ENCODE measurements at places on chromosomes 13 and 19. TPM values are rescaled to one million over a fixed set of nuclear protein-coding genes. Genes with fewer than 3 reads are reported as not detected.

GRCh38 chr19:40717880-40718773 is 1.2 kb downstream of the ITPKC start:
- H3K4me1 ChIP-seq = peaks cover 57% of the 10 kb centered on the region
- peak overlapping the region; percentile 89 for H3K27ac ChIP-seq
- no peaks in the 10 kb centered on the region for H3K27me3 ChIP-seq
- H3K4me3 ChIP-seq = peak overlapping the region; percentile 90

GRCh38 chr13:76993473-76993872 is 1.6 kb downstream of the CLN5 start:
- DNase-seq = no peak
- peaks cover 25% of the 10 kb centered on the region for H3K4me1 ChIP-seq
- no peak overlapping the region for H3K27ac ChIP-seq
- peak overlapping the region; percentile 96 for H3K4me3 ChIP-seq

- peaks cover 8% of the 10 kb centered on the region for H3K27me3 ChIP-seq
- no peak for DNase-seq
- peaks cover 11% of the 10 kb centered on the region for H3K36me3 ChIP-seq
- no peak overlapping the region for H3K27ac ChIP-seq
- peaks cover 15% of the 10 kb centered on the region for H3K4me1 ChIP-seq
- H3K4me3 ChIP-seq = no peak overlapping the region
Measured at GRCh38 chr19:32343550-32344262, 1.7 kb upstream of the ZNF507 start.

GRCh38 chr13:80921541-80921940 is 580.6 kb upstream of the SPRY2 start:
- no peaks in the 10 kb centered on the region for H3K4me1 ChIP-seq
- no peak overlapping the region for H3K4me3 ChIP-seq
- no peak overlapping the region for H3K27ac ChIP-seq
- no peaks in the 10 kb centered on the region for H3K27me3 ChIP-seq
- DNase-seq = no peak
- H3K36me3 ChIP-seq = no peaks in the 10 kb centered on the region

GRCh38 chr13:21118180-21118579 is 56.8 kb upstream of the LATS2 start:
- H3K4me3 ChIP-seq = no peak overlapping the region
- no peaks in the 10 kb centered on the region for H3K4me1 ChIP-seq
- H3K27ac ChIP-seq = no peak overlapping the region
- no peaks in the 10 kb centered on the region for H3K27me3 ChIP-seq

DNA sequence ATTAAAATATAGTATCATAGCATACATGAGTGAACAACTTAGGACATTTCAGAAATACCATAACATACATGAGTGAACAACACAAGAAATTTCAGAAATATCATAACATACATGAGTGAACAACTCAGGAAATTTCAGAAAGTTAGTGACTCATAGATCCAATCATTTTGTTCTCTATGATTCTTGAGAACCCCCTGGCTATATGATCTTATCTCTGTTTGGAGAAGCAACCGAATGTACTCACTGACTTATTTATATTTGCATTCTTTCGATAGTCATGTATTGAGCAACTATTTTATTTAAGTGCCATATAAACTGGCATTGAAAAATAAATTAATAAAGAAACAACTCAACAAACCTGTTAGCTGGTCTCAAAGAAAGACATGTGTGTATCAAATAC is 251.1 kb downstream of the EFNB2 start:
- no peak overlapping the region for H3K27ac ChIP-seq
- no peaks in the 10 kb centered on the region for H3K27me3 ChIP-seq
- H3K4me1 ChIP-seq = no peaks in the 10 kb centered on the region
- no peak for DNase-seq
- H3K36me3 ChIP-seq = no peaks in the 10 kb centered on the region

DNA sequence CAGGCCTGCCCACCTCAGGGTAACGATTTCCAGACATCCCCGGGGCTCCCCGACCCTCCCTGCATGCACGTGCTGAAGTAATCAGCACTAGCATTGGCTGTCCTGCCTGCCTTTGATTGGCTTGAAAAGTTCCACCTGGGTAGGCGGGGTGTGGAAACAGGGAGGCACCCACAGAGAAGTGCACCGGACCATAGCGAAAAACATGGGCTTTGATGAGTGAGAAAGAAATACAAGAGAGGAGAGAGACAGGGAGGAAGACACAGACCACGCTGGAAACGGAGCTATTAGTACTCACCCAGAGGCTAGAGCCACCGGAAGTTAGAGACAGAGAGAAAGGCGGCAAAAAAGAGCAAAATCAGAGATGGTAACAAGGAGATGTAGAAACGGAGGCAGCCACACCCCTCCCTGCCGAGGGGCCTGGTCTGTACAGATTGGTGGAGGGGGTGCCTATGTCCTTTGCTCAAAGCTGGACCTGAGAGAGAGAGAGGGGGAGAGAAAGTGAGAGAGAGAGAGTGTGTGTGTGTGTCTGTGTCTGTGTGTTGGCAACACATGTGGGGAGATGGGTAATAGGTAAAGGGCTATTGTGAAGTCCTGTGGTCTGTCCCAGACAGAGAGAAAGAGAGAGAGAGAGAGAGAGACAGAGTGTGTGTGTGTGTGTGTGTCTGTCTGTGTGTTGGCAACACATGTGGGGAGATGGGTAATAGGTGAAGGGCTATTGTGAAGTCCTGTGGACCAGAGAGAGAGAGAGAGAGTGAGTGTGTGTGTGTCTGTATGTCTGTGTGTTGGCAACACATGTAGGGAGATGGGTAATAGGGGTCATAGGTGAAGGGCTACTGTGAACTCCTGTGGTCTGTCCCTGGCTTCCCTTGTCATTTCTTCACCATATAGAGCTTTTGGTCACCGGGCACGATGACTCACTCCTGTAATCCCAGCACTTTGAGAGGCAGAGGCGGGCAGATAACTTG is 2.9 kb downstream of the CGB3 start:
- H3K27ac ChIP-seq = no peak overlapping the region
- no peaks in the 10 kb centered on the region for H3K36me3 ChIP-seq
- DNase-seq = no peak
- peaks cover 20% of the 10 kb centered on the region for H3K4me1 ChIP-seq
- peaks cover 27% of the 10 kb centered on the region for H3K27me3 ChIP-seq
- no peak overlapping the region for H3K4me3 ChIP-seq

- peaks cover 42% of the 10 kb centered on the region for H3K4me1 ChIP-seq
- peak overlapping the region; percentile 98 for H3K4me3 ChIP-seq
- peak overlapping the region; percentile 78 for H3K27ac ChIP-seq
- H3K36me3 ChIP-seq = peaks cover 15% of the 10 kb centered on the region
- peak; percentile 85 for DNase-seq
Measured at GRCh38 chr19:4971424-4971793, 2.5 kb downstream of the KDM4B start.

DNA sequence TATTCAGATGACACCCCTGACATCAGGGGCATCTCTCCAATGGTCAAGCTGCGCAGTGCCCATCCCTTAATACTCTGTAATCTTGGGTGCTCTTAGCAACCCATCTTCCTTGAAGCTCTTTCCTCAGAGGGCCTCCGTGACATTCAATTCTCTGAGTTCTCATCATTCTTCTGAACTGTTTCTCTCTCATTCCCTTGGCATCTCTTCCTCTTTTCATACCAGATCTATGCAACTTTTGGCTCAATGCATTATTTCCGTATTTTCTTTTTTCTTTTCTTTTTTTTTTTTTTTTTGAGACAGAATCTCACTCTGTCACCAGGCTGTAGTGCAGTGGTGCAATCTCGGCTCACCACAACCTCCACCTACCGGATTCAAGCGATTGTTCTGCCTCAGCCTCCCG is 53.9 kb downstream of the PCDH8 start:
- no peak overlapping the region for H3K27ac ChIP-seq
- no peaks in the 10 kb centered on the region for H3K36me3 ChIP-seq
- DNase-seq = no peak
- no peaks in the 10 kb centered on the region for H3K4me1 ChIP-seq
- H3K4me3 ChIP-seq = no peak overlapping the region

DNA sequence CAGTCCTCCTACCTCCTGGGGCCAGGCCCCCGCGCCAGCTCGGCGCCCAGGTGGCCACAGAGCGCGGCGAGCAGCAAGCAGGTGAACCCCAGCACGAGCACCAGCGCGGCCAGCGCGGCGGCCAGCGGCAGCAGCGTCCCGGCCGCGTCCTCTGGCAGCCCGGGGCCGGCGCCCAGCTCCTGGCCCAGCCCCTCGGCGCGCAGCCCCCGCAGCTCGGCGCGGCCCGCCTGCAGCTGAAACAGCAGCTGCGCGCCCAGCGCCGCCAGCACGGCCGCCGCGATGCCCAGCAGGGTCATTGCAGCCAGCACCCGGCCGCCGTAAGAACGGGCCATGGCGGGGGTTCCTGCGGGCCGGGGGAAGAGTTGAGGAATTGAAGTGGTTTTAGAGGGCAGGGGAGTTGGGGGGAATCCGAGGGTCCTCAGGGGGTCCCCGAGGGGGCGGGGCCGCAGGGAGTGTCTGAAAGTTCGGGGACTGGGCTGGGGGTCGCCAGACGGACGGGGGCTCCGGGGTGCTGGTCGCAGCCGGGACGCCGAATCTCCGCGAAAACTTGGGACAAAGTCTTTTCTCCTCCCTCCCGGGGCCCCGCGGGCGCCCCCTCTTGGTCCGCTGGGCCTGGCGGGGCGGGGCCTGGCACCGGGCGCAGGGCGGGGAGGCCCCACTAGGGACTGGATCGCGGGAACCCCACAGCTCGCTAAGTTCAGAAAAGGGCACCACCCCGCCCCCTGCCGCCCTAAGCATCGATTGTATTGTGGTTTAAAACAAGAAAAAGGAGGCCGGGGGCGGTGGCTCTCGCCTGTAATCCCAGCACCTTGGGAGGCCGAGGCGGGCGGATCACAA is at the start of gene TMEM221:
TMEM221 (minus strand) TSS at position 538 of the 837 bp plus-strand sequence; CDS start at position 332, 206 bp downstream.
- peak; percentile 86 for DNase-seq
- peaks cover 12% of the 10 kb centered on the region for H3K4me1 ChIP-seq
- no peak within 1 kb of the TSS for H3K27ac ChIP-seq
- peaks cover 12% of the 10 kb centered on the region for H3K27me3 ChIP-seq
- peaks cover 3% of the 10 kb centered on the region for H3K36me3 ChIP-seq
- H3K4me3 ChIP-seq = peak within 1 kb of the TSS; percentile 38

DNA sequence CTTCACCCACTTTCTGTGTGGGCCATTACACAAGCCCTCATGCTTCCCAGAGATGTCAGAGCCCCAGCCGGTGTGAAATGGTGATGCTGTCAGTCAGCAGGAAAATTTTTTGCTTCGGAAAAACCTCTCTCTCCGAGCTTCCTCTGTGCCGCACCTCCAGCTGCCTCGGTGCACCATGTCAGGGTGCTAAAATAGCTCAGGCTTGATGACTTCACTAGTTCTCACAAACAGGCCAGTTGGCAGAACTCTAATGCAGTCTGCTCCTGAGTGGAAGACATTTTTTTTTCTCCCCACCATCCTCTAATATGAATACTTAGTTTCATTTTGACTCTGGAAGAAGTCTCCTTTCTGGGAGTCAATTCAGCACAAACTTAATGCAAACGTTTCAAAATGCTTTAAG is 71.3 kb downstream of the KLF12 start:
- peak overlapping the region; percentile 88 for H3K27ac ChIP-seq
- no peaks in the 10 kb centered on the region for H3K27me3 ChIP-seq
- peak; percentile 67 for DNase-seq
- peaks cover 28% of the 10 kb centered on the region for H3K36me3 ChIP-seq

DNA sequence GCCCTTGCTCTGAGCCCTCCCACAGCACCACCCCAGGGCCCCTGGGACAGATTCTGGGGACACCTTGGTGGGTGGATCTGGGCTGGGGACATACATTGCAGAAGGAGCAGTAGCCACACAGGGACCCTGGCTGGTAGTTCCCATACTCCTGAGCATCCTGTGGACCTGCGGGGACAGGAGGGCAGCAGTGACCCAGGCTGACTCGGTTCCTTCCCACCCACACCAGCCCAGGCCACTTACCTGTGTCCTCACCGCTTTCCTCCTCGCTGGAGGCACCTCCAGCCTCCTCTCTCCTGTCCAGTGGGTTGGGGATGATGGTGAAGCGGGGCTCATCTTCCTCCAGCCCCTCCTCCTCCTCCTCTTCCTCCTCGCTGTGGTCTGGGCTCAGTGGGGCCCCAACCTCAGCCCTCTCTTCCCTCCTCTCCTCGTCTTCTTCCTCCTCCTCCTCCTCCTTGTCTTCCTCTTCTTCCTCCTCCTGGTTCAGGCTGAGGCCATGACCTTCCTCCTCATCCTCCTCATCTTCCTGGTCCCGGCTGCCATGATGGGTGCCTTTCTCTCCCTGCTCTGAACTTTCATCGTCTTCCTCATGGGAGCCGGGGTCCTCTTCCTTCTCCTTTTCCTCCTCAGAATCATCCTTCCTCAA is 1.9 kb downstream of the HRC start:
- no peak for DNase-seq
- H3K27me3 ChIP-seq = peaks cover 70% of the 10 kb centered on the region
- H3K4me1 ChIP-seq = peaks cover 18% of the 10 kb centered on the region

GRCh38 chr13:41820581-41821237 is 140.2 kb downstream of the VWA8 start:
- peaks cover 33% of the 10 kb centered on the region for H3K36me3 ChIP-seq
- H3K27ac ChIP-seq = no peak overlapping the region

- DNase-seq = no peak
- no peaks in the 10 kb centered on the region for H3K4me1 ChIP-seq
- H3K4me3 ChIP-seq = no peak overlapping the region
- H3K36me3 ChIP-seq = no peaks in the 10 kb centered on the region
- no peak overlapping the region for H3K27ac ChIP-seq
Measured at GRCh38 chr13:71587817-71588216, 279.2 kb downstream of the DACH1 start.

DNA sequence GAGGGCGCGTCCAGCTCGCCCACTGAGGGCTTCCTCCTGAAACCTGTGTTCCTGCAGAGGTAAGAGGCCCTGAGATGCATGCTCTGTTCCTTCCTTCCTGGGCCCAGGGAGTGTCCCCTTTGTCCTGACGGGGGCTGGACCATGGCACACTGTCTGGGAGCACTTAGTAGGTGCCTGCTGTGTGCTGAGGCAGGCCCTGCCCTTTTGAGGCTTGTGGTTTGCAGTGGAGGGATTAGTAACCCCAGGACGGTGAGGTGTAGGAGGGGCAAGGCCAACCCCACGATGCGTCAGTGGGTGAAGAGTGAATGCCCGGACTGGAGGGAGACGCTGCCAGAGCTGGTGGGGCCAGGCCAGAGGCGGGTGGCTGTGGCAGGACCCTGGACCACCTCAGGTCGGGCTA is 11.2 kb upstream of the F2RL3 start:
- DNase-seq = no peak
- no peak overlapping the region for H3K27ac ChIP-seq
- H3K27me3 ChIP-seq = no peaks in the 10 kb centered on the region
- H3K4me1 ChIP-seq = peaks cover 10% of the 10 kb centered on the region

DNA sequence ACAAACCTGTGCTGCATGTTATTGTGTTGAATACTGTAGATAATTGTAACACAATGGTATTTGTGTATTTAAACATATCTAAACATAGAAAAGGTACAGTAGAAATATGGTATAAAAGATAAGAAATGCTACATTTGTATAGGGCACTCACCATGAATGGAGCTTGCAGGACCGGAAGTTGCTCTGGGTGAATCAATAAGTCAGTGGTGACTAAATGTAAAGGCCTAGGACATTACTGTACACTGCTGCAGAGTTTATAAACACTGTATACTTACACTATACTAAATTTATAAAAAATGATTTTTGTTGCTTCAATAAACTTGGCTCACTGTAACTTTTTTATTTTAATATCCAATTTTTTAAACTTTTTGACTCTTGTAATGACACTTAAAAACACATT is 34.4 kb downstream of the LMO7 start:
- no peaks in the 10 kb centered on the region for H3K36me3 ChIP-seq
- H3K27me3 ChIP-seq = peaks cover 2% of the 10 kb centered on the region
- H3K4me1 ChIP-seq = no peaks in the 10 kb centered on the region
- H3K27ac ChIP-seq = no peak overlapping the region
- no peak for DNase-seq
- H3K4me3 ChIP-seq = no peak overlapping the region

Gene ZNF808
- total RNA-seq = 21.2 TPM

Gene ZMYM5
- total RNA-seq = 13.4 TPM

Gene PEAK3
- not detected for total RNA-seq

Gene SULT2A1
- not detected for total RNA-seq

Gene BABAM1
- total RNA-seq = 127 TPM

Gene CEACAM5
- not detected for total RNA-seq

Gene NCR1
- total RNA-seq = not detected
